GM03348 (cell line): ENCODE measurements at places on chromosomes 2 and 18.
A peak's percentile ranks its signal among the peaks of the same experiment; 100 is the strongest.

DNA sequence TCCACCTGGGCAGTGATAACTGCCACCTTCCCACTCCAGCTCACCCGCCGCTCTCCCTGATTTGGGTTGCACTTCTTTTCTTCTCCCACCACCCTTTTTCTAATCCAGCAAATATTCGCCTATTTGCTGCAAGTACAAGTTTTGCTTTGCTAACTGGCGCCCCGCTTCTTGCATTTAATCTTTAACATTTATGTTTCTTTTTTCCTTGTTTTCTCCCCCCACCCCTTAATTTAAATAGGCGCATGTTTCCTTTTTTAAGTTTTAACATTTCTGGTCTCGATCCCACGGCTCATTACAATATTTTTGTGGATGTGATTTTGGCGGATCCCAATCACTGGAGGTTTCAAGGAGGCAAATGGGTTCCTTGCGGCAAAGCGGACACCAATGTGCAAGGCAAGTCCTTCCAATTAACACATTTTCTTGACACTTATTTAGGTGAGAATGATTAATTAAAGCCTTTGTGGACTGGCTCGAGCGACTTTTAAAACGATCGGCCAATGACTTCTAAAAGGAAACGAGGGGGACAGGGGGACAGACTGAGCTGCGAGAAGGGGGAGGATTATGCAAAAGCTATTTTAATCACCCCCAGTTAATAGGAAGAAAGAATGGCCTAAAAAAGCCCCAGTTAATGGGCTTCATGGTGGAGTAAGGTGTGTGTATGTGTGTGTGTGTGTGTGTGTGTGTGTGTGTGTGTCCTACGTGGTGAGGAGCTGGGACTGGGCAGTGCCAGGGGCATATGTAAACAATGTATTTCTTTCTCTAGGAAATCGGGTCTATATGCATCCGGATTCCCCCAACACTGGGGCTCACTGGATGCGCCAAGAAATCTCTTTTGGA lies 1.6 kb downstream of the TBR1 start:
- no peak for DNase-seq

DNA sequence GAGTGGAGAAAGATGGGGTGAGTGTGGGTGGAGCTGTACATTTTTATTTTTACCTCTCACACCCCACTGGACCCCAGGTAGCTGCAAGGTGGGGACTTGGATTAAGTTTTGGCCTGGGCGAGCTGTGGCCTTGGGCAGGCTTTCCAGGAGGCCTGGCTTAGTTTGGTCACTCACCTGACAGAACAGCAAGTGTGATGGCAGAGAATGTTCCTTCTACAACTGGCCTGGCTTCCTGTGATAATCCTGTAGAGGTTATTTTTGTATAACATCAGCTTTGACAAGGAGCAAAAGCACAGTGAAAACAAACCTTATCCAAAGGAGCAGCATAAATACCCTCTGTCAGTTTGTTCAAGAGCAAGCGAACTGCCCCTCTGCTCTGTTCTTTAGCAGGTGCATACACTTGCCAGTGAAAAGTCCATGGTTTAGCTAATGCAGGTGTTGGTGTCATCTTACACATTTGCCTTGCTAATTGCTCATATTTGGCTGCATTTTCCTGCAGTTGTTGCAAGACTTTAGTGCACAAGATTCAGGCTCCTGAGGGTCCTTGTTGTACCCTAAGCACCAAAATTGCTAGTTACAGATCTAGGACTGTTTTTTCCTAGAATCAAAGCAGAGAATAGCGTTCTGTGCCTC lies 6.3 kb downstream of the THNSL2 start:
- DNase-seq: no peak

- DNase-seq: no peak
Measured at GRCh38 chr2:201270293-201271001, 10.1 kb downstream of the CASP8 start.

DNA sequence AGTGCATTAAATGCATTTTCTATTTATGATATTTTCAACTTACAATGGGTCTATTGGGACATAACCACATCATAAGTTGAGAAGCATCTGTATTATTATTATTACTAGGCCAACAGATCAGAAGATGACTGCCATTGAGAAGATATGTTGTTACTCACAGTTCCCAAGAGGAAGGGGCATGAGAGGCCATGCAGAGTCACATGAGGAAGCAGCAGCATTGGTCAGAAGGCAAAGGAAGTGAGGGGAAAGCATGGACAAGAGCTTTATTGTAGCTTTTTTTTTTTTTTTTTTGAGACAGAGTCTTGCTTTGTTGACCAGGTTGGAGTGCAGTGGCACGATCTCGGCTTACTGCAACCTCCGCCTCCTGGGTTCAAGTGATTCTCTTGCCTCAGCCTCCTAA lies 66.2 kb upstream of the LCLAT1 start:
- no peak for DNase-seq

DNA sequence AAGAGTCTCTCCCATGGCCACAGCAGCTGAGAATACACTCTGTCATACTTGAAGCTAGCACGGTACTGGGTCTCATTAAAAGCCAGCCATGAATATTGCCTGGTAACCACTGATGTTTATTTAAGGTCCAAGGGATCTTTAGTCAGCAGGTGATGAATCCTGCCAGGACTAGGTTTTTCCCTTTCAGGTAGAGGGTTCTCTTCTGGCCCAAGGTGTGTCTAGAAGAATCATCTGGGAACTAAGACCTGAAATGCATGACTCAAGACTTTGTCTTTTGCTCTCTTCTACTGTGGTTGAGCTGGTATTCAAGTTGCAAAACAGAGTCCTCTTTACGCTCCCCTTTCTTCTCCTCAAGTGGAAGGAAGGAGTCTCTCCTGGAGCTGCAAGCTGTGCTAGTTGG lies 400.5 kb upstream of the FSIP2 start:
- DNase-seq: no peak

DNA sequence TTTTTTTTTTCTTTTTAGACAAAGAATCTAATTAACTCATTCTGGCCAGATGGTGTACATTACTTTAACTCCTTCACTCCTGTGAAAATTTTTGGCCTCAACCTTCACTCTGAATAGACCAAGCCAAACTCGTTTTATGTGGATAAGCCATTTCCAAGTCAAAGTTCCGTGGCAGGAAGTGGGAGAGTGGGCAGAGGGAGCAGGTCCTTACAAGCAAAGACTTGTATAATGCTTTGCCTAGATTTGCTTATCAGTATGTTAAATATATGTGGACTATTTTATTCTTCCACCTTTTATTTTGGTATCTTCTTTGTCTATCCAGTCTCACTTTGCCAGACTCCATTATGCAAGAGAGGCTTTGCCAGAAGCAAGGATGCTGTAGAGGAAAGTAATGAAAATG lies 178.1 kb upstream of the TNP1 start:
- DNase-seq: no peak

DNA sequence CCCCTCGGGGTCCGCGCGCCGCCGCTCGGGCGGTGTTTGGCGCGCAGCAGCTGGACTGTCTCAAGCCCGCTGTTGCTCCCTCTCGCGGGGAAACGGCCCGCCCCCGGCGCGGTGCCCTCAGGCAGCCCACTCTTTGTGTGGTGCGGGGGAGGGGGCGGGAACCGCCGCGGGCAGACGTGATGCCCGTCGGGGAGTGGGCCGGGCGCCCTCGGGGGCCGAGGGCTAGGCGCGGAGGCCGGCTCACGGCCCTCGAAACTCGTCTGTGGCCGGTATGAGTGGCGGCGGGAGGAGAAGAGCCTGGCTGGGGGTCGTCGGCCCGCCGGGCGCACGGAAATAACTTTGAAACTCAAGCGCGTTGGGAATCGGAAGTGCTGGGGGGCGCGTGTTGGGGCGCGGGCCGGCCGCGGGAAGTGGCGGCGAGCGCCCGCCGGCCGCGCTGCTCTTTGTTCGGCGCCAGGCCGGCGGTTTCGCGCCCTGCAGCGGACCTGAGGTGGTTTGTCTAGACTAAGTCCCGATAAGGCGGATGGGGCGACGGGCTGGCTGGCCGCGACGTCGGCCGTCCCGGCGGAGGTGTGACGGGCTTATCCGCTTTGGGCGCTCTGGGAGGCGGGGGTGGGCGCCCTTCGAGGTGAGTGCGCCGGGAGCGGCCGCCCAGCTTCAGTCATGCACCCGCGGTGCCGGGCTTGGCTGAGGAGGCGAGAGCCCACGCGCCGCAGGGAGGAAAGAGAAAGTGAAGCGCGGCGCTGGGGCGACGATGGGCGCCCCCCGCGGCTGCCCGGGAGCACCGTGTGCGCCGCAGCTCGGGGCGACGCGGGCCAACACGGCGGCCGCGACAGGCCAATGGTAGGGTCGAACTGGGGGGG lies 679 bp downstream of the PTMA start:
- peak; percentile 45 for DNase-seq

DNA sequence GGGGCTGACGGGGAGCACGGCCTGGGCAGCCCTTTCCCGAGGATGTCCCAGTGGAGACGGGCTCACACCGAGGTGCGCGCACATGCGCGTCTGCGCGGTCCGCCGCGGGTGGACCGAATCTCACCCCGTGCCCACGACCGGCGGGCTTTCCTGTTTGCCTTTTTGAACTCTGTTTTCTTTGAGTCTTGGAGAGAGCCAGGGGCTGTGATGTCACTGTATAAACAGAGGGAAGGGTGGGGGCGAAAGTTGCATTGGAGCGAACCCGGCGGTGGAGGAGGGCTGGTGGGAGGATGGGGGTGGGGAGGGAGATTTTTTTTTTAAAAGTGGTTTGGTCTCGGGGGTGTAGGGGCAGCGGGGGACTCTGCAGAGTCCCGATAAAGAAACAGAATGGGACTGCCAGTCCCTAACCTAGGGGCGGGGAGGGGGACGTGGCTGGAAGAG lies 141.2 kb upstream of the CTAGE1 start:
- peak; percentile 69 for DNase-seq

DNA sequence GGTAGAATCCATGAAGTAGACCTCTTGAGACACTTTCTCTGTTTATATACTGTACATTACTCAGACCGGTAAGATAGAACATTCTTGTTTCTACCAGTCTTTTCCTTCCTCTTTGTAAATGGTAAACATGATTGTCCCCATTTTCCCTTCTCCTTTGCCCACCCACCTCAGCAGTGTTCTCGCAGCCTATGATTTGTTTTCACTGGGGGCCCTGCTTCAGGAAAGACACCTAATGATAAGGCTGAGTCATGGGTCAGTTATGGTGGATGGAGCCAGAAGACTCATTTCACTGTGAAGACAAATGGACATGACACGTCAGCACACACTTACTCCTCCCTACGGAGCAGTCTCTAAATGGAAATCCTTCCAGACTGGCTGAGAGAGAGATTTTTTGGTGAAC lies 23.7 kb downstream of the CENPO start:
- peak; percentile 73 for DNase-seq

DNA sequence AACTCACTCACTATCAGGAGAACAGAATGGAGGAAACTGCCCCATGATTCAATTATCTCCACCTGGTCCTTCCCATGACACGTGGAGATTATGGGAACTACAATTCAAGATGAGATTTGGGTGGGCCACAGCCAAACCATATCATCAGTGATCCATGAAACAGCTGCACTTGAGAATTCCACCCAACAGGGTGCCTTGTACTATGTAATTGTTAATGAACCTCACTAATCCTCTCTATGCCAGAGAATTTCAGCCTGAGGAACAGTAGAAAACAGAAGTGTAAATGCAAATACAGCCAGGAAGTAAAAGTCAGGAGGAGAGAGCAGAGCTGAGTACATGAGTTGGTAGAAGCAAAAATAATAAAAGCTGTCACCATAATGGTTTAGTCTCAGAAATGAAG lies 261.4 kb downstream of the EPHA4 start:
- no peak for DNase-seq

GRCh38 chr2:112304298-112304941 lies 29.0 kb downstream of the ZC3H6 start:
- no peak for DNase-seq

- DNase-seq: no peak
Measured at GRCh38 chr18:37552286-37552685, 13.3 kb downstream of the CELF4 start.

DNA sequence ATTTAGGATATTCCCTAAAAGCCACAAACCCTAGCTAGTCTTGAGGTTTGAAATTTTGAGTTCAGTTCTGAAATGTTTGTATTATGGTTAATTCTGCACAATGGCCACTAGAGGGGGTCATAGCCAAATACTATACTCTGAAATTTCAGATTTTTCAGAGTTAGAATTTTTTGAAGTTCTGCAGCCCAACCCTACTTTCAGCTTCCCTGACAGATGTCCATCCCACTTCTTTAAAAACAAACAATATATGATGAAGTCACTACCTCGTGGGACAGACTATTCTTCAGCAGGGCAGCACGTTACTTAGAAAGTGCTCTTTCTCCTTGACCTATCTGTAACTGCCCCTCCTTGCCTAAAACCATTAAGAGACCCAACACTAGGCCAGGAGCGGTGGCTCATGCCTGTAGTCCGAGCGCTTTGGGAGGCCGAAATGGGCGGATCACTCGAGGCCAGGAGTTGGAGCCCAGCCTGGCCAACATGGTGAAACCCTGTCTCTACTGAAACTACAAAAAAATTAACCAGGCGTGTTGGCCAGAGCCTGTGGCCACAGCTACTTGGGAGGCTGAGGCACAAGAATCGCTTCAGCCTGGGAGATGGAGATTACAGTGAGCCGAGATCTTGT lies 48.2 kb upstream of the PAPOLG start:
- DNase-seq: peak; percentile 70

DNA sequence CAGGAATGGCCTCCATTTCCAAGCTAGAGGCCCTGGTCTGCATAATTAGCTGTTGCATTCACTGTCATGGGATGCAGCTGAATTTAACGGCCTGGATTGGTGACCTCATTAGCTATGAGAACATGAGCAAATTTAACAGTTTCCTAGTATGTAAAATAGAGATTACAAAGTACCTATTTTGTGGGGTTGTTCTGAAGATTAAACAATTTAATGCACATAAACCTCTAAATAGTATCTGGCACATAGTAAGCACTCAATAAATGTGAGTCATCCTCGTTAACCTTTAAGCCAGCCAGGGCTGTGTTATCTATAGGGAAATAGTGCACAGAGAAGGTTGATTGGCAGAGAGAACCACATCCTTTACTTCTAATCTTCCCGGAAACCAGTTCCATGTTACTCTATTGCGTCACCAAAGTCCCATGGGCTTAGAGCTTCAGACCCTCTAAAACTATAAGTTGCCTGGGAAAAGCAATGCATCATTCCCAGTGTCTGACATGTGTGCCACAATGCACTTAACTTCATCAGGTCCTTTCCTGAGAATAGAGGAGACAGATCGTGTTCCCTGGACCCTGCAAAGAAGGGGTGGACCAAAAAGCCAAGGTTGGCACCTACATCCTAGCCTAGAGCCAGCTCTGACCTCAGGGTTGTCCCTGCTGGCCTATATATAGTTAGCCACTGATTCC lies 196.5 kb downstream of the LNPK start:
- no peak for DNase-seq

GRCh38 chr18:62332431-62332830 lies 7.3 kb downstream of the TNFRSF11A start:
- DNase-seq: no peak

GRCh38 chr18:13872932-13873331 lies 42.4 kb downstream of the MC2R start:
- DNase-seq: no peak
